Dermis microvascular lymphatic vessel endothelial cell (primary cell): ENCODE measurements at places on chromosomes 13 and 19. TPM values are rescaled to one million over a fixed set of nuclear protein-coding genes. Genes with fewer than 3 reads are reported as not detected.

Gene CAPS
- total RNA-seq, result 1.7 and 3.4 TPM in 2 replicates

- DNase-seq, result no peak
Observed at GRCh38 chr13:98111168-98112098, 31.5 kb upstream of the FARP1 start.

- DNase-seq, result no peak
Observed at GRCh38 chr13:97058391-97058790, 64.1 kb upstream of the OXGR1 start.

- DNase-seq, result peak; percentile 90
Observed at GRCh38 chr13:97259798-97260714, 37.9 kb downstream of the MBNL2 start.

DNA sequence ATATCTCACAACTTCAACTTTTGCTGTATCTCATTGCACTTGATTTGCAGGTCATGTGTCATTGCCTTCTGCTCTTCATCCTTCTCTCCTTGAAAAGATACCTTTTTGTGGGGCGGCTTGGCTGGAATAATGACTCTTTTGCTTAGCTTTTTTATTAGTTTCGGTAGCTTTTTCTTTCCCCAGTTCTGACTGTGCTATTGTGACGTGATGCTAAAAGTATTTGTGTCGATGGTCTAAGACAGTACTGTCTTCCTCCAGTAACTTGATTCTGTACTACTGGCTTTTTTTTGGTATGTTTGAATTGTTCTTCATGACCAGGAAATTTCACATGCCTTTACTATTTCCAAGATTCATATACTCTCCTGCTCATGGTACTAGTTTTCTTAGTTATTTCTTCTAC lies 63.1 kb downstream of the SLITRK1 start:
- DNase-seq, result no peak

DNA sequence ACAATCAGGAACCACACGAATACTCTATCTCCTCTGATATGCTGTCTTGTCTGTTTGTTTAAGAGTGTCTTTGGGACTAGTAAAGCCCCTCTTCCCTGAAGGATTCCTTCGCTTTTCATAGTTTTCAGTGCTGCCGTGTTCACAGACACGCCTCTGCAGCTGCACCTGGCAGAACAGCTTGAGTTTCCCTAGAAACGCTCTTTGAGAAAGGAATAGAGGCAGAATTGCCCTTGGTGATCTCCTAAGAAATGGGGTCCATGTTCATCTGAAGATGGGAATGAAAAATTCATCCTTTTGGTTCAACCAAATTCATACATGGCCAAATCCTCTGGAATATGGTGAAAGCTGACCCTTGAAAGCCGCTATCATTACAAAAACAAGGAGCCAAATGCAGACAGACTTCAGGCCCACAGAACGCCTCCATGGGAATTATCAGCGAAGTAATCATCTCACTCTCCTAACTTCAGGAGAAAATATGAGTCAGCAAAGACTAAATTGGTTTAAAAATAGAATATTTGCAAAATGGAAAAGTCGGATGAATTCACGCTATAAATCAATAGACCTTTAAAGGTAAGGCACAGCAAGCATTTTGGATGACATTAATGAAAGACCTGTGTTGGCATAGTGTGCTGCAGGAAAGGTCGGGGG lies 5.5 kb downstream of the SACS start:
- DNase-seq, result no peak

DNA sequence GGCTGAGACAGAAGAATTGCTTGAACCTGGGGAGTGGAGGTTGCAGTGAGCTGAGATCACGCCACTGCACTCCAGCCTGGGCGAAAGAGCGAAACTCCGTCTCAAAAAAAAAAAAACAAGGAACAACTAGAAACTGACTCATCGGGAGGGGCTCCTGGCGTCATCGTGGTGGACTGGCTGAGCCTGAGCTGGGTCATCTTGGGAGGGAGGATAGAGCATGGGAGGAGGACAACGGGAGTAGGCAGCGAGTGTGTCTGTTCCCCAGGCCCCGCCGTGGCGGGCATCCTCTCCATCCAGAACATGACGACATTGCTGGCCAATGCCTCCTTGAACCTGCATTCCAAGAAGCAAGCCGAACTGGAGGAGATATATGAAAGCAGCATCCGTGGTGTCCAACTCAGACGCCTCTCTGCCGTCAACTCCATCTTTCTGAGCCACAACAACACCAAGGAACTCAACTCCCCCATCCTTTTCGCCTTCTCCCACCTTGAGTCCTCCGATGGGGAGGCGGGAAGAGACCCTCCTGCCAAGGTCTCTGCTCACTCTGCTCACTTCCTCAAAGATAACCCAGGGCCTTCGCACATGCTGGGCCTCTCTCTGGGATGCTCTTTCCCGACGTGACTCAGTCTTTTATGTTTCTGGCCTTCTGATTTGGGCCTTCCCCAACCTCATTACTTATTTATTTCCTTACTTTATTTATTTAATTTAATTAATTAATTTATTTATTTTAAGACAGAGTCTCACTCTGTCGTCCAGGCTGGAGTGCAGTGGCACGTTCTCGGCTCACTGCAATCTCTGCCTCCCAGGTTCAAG lies 16.6 kb downstream of the DDX39A start:
- DNase-seq, result no peak

DNA sequence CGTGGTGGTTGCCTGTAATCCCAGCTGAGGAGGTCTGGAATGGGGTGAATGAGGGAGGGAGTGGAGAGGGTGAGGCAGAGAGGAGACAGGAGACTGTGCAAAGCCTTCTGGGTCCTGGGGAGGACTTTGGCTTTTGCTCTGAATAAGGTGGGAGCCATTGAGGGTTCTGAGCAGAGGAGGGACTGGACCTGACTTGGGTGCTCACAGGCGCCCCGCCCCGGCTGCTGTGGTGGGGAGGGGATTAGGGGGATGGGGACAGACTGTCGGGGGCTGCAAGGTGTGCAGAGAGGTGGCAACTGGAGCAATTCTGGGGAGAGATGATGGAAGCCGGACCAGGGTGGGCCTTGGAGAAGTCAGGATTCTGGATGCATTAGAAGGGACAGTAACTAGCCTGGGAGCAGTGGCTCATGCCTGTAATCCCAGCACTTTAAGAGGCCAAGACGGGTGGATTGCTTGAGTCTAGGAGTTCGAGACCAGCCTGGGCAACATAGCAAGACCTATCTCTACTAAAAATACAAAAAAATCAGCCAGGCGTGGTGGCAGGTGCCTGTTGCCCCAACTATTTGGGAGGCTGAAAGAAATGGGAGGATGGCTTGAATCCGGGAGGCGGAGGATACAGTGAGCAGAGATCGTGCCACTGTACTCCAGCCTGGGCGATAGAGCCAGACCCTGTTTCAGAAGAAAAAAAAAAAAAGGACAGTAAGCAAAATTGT lies 16.1 kb upstream of the NANOS3 start:
- DNase-seq, result no peak

Gene ZNF154
- 0.13 and 0.63 TPM in 2 replicates for total RNA-seq

DNA sequence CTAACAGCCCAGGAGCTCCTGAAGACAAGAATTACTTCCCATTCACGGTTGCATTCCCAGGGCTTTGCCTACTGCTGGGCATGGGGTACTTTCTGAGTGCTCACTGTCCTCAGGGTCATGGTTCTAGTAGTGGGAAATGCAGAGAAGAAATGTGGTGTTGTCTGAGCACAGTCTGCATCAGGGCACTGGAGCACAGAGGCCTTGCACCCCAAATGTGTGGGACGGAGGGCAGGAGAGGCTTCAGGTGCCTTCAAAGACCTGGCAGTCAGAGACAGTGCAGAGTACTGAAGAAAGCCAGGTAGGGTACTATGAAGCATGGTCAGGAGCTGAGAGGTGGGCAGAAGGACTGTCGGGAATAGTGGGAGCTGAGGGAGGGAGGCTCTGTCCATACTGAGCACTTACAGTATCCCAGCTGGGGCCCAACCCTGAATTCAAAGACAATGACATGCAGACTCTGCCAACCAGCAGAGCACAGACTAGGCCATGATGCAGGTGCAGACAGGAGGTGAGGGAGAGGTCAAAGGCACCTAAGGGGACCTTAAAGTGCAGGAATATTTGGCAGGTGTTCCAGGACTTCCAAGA lies 144.4 kb downstream of the USP12 start:
- no peak for DNase-seq

DNA sequence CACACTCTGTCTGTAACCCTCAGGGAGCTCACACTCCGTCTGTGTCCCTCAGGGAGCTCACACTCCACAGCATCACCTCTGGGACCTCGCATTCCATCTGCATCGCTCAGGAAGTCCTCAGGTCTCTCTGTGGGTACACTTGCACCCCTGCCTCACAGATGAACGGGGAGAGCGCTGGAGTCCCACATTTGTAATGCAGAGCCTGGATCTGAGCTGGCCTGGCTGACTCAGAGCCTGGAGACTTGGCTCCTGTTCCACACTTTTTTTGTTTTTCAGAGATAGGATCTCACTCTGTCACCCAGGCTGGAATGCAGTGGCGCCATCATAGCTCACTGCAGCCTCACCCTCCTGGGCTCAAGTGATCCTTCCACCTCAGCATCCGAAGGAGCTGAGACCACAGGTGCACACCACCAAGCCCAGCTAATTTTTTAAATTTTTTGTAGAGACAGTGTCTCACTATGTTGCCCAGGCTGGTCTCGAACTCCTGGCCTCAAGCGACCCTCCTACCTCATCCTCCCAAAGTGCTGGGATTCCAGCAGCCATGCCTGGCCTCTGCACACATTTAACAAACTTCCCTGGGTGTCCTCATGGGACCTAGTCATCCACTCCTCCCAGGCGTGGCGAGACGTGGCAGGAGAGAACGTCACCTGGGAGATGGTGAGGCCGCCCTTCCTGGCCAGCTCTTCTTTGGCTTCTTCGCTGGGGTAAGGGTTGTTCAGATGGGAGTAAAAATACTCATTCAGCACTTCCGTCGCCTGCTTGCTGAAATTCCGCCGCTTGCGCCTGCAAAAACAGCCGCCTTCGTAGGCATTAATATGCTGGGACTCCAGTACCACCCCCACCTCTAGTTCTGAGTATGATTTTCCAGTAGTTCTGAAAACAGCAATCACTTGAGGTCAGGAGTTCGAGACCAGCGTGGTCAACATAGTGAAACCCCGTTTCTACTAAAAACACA lies 31.0 kb downstream of the CILP2 start:
- no peak for DNase-seq

- no peak for DNase-seq
Observed at GRCh38 chr19:44164327-44164672, 600 bp upstream of the ZNF226 start.

- DNase-seq, result no peak
Observed at GRCh38 chr19:21491146-21491545, 14.3 kb upstream of the ZNF429 start.

DNA sequence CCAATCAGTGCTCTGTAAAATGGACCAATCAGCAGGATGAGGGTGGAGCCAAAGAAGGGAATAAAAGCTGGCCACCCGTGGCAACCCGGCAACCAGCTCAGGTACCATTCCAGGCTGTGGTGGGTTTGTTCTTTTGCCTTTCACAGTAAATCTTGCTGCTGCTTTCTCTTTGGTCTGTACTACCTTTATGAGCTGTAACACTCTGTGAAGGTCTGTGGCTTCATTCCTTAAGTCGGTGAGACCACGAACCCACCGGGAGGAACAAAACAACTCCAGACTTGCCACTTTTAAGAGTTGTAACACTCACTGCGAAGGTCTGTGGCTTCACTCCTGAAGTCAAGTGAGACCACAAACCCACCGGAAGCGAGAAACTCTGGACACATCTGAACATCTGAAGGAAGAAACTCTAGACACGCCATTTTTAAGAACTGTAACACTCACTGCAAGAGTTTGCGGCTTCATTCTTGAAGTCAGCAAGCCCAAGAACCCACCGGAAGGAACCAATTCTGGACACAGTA lies 16.5 kb upstream of the SPACA6 start:
- no peak for DNase-seq

GRCh38 chr19:33866696-33867095 lies 70.0 kb downstream of the KCTD15 start:
- DNase-seq, result no peak

DNA sequence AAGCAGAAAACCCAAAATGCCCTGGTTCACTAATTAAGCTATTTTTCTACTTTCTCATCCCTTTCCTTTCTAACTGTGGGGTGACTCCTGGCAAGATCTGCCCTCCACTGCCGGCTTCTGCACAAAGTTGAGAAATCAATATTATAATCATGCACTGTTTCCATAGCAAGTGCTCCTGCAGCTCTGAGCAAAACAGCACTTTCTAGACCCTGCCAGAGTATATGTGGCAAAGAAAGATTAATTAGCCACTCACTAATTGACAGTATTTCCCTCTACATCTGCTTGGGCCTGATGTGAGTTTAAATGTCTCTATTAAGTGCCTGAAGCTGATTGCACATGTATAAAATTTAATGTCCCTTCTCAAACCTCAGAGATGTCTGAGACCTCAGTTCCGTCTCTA lies 39.5 kb upstream of the FAM216B start:
- no peak for DNase-seq

DNA sequence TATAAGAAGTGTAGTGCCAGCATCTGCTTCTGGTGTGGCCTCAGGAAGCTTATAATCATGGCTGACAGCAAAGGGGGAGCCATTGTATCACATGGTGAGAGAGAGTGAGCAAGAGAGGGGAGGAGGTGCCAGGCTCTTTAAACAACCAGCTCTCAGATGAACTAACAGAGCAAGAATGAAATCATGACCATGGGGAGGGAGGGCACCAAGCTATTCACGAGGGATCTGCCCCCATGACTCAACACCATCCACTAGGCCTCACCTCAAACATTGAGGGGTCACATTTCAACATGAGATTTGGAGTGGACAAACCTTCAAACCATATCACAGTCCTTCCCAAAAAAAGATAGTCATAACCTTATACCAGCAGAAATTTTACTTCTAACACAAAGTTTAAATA lies 174.0 kb downstream of the GPC5 start:
- DNase-seq, result no peak

Gene CEACAM4
- total RNA-seq, result not detected in 2 replicates

- no peak for DNase-seq
Observed at GRCh38 chr13:77138813-77139212, 111.9 kb upstream of the FBXL3 start.

- peak; percentile 29 for DNase-seq
Observed at GRCh38 chr13:110023729-110024644, 237.6 kb upstream of the IRS2 start.

Gene SIGLEC8
- not detected in 2 replicates for total RNA-seq

GRCh38 chr19:13029893-13030292 lies 34.6 kb downstream of the NFIX start:
- peak; percentile 30 for DNase-seq
